ENCODE measurements at places on chromosomes 3 and 15. TPM values are rescaled to one million over a fixed set of nuclear protein-coding genes. Genes with fewer than 3 reads are reported as not detected.

DNA sequence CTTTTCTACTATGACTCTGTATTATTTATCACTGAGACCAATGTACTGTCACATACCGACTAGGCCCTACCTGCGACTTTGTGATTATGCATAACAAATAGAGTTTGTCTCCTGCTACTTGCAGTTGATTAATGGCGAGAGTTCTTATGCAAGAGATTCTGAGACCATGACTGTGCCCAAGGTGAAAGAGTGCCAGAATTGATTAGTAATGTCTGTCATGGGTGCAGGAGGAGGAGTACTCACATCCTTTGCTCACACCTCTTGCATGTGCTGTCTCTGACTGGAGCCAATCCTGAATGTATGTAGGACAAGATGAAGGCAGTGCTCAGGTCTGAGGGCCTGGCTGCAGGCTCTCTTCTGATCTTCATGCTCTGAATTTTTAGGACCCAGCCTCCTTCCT is 260.7 kb downstream of the THSD4 start:
- H3K4me3 ChIP-seq, result no peak overlapping the region
- no peaks in the 10 kb centered on the region for H3K4me1 ChIP-seq
- H3K27ac ChIP-seq, result no peak overlapping the region
- H3K27me3 ChIP-seq, result no peaks in the 10 kb centered on the region
- no peaks in the 10 kb centered on the region for H3K36me3 ChIP-seq
- DNase-seq, result no peak

DNA sequence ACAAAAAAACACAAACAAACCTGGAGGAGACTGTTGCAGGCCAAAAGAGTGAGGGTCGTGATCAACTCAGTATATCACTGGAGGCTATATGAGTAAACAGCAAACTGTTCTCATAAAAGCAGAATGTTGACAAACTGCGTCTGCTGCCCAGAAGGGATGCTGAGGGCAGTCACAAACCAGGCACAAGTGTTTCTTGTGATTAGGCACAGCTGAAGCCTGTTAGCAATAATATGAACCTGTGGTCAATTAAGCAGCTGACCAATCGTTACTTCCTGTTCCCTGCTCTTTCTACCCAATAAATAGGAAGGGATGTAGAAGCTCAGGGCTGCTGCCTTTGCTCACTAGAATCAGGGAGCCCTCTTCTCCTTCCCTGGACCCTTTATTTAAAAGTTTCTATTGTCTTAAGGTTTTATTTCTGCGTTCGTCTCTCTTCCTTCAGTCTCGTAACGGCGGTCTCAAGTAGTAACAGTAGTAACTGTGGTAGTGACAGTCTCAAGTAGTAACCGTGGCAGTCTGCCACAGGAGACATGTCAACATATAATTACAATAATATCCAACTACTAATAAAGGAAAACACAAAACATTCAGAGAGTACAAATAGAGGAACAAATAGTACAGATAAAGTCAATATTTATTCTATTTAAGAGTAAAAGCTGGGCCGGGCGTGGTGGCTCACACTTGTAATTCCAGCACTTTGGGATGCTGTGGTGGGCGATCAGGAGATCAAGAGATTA is 698.4 kb upstream of the CCDC54 start:
- H3K27me3 ChIP-seq, result no peaks in the 10 kb centered on the region
- H3K36me3 ChIP-seq, result peaks cover 18% of the 10 kb centered on the region
- no peak for DNase-seq
- H3K4me1 ChIP-seq, result peaks cover 15% of the 10 kb centered on the region
- no peak overlapping the region for H3K4me3 ChIP-seq

The ARPP21 gene
- not detected for total RNA-seq

- peaks cover 9% of the 10 kb centered on the region for H3K4me1 ChIP-seq
- no peaks in the 10 kb centered on the region for H3K36me3 ChIP-seq
Observed at GRCh38 chr15:71011503-71012155, 103.6 kb upstream of the THSD4 start.

GRCh38 chr15:48858401-48858800 is 19.5 kb upstream of the EID1 start:
- no peaks in the 10 kb centered on the region for H3K36me3 ChIP-seq
- peaks cover 48% of the 10 kb centered on the region for H3K4me1 ChIP-seq
- no peak overlapping the region for H3K4me3 ChIP-seq
- no peak overlapping the region for H3K27ac ChIP-seq
- no peak for DNase-seq

DNA sequence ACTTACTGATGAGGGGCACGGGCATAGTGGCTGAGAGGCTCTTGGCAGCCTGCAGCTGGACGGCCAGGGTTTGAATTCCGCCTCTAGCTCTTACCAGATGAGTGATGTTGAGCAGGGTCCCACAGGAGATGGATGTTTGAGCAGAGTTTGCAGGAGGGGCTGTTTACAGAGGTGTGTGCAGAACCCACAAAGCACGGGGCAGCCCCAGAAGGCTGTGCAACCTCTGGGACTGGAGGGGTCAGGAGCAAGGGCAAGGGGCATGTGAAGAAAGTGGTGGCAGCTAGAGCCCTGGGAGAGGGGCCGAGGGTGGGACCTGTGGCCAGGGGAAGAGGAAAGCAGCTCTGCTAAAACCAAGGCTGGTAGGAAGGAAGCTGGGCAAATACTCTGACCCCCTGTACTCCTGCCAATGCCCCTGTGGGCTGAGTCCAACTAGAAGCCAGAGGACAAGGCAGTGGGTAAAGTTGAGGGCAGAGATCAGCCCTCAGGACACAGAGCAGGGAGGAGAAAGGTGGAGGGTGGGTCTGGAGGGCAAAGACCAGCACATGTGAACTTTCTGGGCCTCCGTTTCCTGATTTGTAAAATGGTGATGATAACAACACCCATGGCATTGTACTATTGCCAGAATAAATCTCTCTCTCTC is 53.9 kb upstream of the ITGA11 start:
- no peaks in the 10 kb centered on the region for H3K27me3 ChIP-seq
- H3K36me3 ChIP-seq, result no peaks in the 10 kb centered on the region
- peak overlapping the region; percentile 85 for H3K27ac ChIP-seq
- peaks cover 50% of the 10 kb centered on the region for H3K4me1 ChIP-seq
- peak; percentile 39 for DNase-seq
- no peak overlapping the region for H3K4me3 ChIP-seq

- no peaks in the 10 kb centered on the region for H3K36me3 ChIP-seq
- H3K4me1 ChIP-seq, result no peaks in the 10 kb centered on the region
- H3K27ac ChIP-seq, result no peak overlapping the region
- no peak overlapping the region for H3K4me3 ChIP-seq
Observed at GRCh38 chr3:55782351-55782750, 295.2 kb upstream of the WNT5A start.

DNA sequence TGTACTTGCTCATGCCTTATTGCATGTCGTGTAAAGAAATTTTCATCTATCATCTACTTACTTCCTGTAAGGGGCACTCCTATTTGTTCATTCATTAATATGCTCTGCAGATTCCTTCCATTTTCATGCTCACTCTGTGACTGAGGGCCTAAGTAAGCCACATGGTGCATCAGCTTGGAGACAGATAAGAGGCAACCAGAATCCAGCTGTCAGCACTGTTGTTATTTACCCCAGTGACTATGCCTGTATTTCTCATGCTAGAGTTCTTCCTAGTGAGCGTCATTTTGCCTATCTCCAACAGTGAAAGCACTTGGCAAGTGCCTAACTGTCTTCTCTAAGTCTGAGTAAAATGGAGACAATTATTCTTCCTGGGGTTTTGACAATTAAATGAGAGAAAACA is 124.8 kb upstream of the ABI3BP start:
- H3K27ac ChIP-seq, result no peak overlapping the region
- H3K4me3 ChIP-seq, result no peak overlapping the region
- H3K36me3 ChIP-seq, result no peaks in the 10 kb centered on the region
- DNase-seq, result no peak
- H3K27me3 ChIP-seq, result no peaks in the 10 kb centered on the region

- H3K27me3 ChIP-seq, result no peaks in the 10 kb centered on the region
- H3K4me1 ChIP-seq, result peaks cover 24% of the 10 kb centered on the region
- peaks cover 17% of the 10 kb centered on the region for H3K36me3 ChIP-seq
- peak; percentile 98 for DNase-seq
- no peak within 1 kb of the TSS for H3K27ac ChIP-seq
Observed at GRCh38 chr3:50345586-50346234, at the start of gene ZMYND10. Gene ZMYND10 (minus strand): TSS chr3:50345732. CDS start chr3:50345579, 153 bp downstream.

GRCh38 chr15:46872981-46873330 is 844.3 kb upstream of the SEMA6D start:
- H3K4me1 ChIP-seq, result no peaks in the 10 kb centered on the region
- H3K27ac ChIP-seq, result no peak overlapping the region
- H3K36me3 ChIP-seq, result no peaks in the 10 kb centered on the region
- no peaks in the 10 kb centered on the region for H3K27me3 ChIP-seq

DNA sequence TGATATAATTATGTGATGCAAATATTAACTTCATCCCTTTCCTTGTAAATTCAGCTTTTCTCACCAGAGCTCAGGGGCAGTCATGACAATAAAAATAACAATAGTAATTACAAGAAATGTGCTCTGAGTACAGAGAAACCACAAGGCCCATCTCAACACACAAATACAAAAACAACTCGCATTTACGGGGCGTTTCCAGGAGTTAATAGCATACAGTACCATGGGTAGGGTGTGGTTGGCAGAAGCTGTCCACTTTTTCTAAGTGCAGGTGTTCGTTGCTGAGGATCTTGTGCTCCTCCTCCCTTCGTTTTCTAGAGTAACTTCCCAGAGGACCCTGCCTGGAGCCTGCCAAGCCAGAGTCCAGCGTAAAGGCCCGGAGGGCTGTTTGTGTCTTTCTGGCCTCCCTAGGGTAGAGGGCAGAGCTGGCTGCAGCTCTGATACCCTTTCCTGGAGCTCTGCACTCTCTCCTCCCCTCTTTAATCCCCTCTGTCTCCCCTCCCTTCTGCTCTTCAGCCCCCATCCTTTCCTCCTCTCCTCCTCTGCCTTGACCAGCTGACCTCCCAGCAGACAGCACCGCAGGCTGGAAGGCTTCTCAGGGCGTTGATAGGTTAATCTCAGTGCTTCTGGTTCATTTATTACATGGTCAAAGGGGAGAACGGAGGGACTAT is 11.4 kb downstream of the SEMA3G start:
- no peaks in the 10 kb centered on the region for H3K36me3 ChIP-seq
- no peak overlapping the region for H3K4me3 ChIP-seq
- no peak overlapping the region for H3K27ac ChIP-seq
- H3K4me1 ChIP-seq, result peaks cover 4% of the 10 kb centered on the region

The FAM174B gene
- total RNA-seq, result 5.1 TPM

DNA sequence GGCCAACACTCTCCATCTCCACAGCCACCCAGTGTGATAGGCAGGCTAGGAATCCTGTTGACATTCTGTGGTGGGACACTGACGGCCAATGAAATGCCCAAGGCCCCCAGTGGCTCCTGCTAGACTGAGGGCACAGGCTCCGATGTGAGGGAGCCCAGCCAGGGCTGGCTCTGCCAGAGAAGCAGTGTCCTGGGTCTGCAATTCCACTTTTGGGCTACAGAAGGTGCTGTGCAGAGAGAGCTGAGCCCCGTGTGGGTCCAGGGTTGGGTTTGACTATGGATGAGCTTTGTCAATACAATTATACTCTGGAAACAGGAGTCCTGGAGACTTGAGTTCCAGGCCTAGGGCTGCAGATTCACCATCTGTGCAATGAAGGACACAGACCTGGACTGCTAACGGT is 55.7 kb upstream of the TMEM115 start:
- no peak for DNase-seq
- no peak overlapping the region for H3K27ac ChIP-seq
- no peaks in the 10 kb centered on the region for H3K4me1 ChIP-seq
- H3K27me3 ChIP-seq, result no peaks in the 10 kb centered on the region
- H3K36me3 ChIP-seq, result no peaks in the 10 kb centered on the region

DNA sequence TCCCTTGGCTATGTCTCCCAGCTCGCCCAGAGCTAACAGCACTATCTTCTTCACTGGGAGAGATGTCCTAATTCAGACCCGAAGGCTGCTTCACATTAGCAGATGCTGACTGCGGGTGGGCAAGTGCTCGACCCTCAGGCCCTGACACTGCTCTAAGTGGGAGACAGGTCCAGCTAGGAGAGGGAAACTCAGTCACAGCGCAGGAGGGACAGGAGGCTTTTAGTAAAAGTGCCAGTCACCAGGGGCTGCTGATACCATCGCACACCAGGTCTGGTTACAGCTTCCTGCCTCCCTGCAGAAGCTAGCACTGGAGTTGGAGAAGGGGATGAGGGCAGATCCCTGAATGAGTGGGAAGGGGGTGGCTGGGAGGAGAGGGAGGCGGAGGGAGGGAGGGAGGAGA is 365.8 kb upstream of the RGMA start:
- no peaks in the 10 kb centered on the region for H3K4me1 ChIP-seq
- H3K4me3 ChIP-seq, result no peak overlapping the region
- DNase-seq, result no peak
- H3K27me3 ChIP-seq, result no peaks in the 10 kb centered on the region
- no peak overlapping the region for H3K27ac ChIP-seq

- no peaks in the 10 kb centered on the region for H3K4me1 ChIP-seq
- H3K27me3 ChIP-seq, result no peaks in the 10 kb centered on the region
- no peak overlapping the region for H3K4me3 ChIP-seq
- H3K27ac ChIP-seq, result no peak overlapping the region
Observed at GRCh38 chr3:99344216-99344615, 294.2 kb upstream of the COL8A1 start.

The TMC3 gene
- total RNA-seq, result not detected

DNA sequence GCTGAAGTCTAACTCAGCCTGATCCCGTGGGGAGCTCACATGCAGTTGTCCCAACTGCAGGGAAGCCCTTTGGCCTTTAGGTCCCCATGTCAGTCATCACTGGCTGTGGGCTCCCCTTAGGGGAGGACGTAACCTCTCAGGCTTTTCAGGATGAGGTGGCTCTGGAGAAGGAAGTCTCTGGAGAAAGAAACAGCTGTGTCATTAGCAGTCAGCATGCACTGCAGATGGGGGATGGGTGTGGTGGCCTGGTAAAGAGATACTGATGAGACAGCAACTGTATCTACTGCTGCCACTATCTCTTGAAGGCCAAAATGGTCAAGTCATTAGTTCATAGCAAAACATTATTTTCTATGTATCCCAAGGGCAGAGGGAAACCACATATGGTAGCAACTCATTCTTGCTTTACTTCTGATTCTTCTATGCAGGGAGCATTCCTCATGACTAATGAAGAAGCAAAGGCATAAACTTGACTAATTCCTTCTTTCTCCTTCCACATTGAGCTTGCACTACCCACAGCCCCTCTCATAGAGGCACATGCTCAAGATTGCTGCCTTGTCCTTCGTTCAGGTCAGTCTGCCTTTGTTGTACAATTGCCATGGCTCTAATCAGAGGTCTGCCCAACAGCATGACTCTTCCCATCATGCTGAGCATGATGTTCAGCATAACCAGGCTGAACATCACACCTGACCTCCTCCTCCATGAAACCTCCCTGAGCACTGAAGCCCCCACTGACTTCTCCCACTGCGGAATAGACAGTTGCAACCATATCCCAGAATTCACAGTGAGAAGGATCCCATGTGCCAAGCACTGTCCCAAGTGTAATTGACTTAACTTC is 47.8 kb upstream of the TMEM158 start:
- H3K27ac ChIP-seq, result no peak overlapping the region
- peak; percentile 44 for DNase-seq
- H3K27me3 ChIP-seq, result peaks cover 11% of the 10 kb centered on the region

The STRIT1 gene
- not detected for total RNA-seq

DNA sequence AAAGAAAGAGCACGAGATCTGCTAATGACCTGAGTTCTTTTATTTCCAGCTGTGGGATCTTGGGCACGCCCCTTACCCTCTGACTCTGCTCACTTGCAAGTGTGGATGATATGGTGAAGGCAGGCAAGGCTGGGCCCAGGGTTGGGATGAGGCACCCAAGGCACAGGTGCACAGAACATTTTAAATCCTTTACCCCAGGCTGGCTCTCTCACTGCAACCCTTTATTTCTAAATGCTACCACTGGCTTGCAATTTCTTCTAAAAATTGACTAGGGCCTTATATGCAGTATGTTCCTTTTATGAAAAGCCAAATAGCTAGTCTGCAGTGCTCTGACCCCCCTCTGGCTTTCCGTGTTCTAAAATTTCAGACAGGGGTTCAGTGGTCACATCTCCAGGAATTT is 237.7 kb downstream of the VPS13C start:
- no peak for DNase-seq
- no peak overlapping the region for H3K4me3 ChIP-seq
- H3K36me3 ChIP-seq, result no peaks in the 10 kb centered on the region
- H3K4me1 ChIP-seq, result no peaks in the 10 kb centered on the region
- H3K27me3 ChIP-seq, result peaks cover 9% of the 10 kb centered on the region
- no peak overlapping the region for H3K27ac ChIP-seq

The CKMT1B gene
- total RNA-seq, result not detected

The SYNPR gene
- not detected for total RNA-seq

All from osteoblast (primary cell).